Muscle of arm (tissue), 14 donors: ENCODE measurements at places on chromosomes 7 and 10. TPM values are rescaled to one million over a fixed set of nuclear protein-coding genes. Genes with fewer than 3 reads are reported as not detected.

ITGB1 gene
- polyA plus RNA-seq = 499 TPM

DNA sequence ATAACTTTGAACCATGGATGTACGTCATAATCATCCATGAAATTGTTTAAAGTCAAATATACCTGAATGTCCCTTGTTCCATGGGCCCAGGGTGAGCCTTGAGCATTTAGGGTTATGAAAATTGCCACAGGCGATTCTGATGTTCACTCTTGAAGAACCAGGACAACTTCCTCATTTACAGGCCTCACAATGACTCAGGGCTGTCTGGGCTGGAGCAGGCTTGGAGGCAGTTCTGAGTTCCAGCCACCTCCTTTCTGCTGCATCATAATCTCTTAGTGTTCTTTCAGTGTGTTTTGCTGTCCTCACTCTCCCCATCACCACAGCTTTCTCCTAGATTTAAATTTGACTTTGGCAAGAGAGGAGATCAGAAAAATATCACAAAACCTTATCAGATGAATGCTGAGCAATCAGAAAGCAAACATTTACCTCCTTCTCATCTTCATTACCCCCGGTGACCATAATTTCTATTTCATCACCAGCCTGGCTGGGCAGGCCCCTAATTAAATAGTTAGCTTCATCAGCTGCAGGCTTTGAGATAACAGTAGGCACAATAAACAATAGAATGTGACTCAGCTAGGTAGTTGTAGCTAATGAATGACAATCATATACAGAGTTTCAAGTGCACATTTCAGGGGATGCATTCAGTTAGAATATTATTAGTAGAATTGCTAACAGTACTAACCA, 571.0 kb downstream of the SH2D4B start:
- DNase-seq = no peak

SH2B2 gene
- 9.3 TPM for polyA plus RNA-seq

AKR1C8 gene
- polyA plus RNA-seq = not detected

MOGAT3 gene
- polyA plus RNA-seq = not detected

DNA sequence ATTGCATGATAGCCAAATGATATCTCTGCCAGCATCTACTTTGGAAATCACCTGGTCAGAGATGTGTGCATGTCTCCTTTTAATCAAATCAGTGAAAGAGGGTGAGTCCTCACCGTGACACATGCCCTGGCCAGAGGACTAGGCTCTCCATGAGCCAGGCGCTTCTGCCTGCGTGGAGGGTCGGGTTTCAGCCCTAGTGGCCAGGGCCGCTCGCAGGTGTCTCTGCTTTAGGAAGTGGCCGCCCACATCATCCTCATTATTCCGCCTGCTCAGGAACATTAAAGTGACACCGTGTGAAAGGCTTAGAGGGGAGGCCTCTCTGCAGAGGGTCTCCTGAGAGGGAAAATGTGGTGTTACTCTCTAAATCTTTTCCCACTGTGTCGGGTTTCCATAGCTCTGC, 173.6 kb upstream of the PRKCQ start:
- no peak for DNase-seq
